ENCODE measurements at places on chromosomes 3 and 15. TPM values are rescaled to one million over a fixed set of nuclear protein-coding genes. Genes with fewer than 3 reads are reported as not detected.

RNF111 gene
- 18.1 TPM for total RNA-seq

ZKSCAN7 gene
- 7.8 TPM for total RNA-seq

SLC51B gene
- total RNA-seq = not detected

HDDC3 gene
- total RNA-seq = 37.6 TPM

BFSP2 gene
- not detected for total RNA-seq

IL12A gene
- 0.43 TPM for total RNA-seq

ESYT3 gene
- total RNA-seq = 0.64 TPM

FEZF2 gene
- not detected for total RNA-seq

PIF1 gene
- total RNA-seq = 0.28 TPM

SCAANT1 gene
- not detected for total RNA-seq

TERC gene
- total RNA-seq = 32.6 TPM

STRC gene
- 0.71 TPM for total RNA-seq

RPL39L gene
- total RNA-seq = 21.2 TPM

HIGD2B gene
- not detected for total RNA-seq

PXYLP1 gene
- total RNA-seq = 8.5 TPM

AHSG gene
- total RNA-seq = not detected

MKRN2 gene
- total RNA-seq = 34.1 TPM

SERPINI2 gene
- total RNA-seq = not detected

TLR9 gene
- 0.07 TPM for total RNA-seq

GOLGA8F gene
- total RNA-seq = 0.21 TPM

CGNL1 gene
- 1.4 TPM for total RNA-seq

All from nasal cavity respiratory epithelium epithelial cell of viscerocranial mucosa (primary cell).